MG63 (cell line): ENCODE measurements at places on chromosomes 13 and 19.

GRCh38 chr19:41755328-41755913, at the start of gene CEACAM6:
Gene CEACAM6 (plus strand): TSS chr19:41755530. CDS start chr19:41755639, 109 bp downstream.
- DNase-seq: no peak

GRCh38 chr19:46718934-46719622, 2.2 kb upstream of the PRKD2 start:
- DNase-seq: no peak

GRCh38 chr19:40417643-40417981, 4.4 kb upstream of the PRX start:
- DNase-seq: no peak

- no peak for DNase-seq
These were observed 56.1 kb downstream of the MLLT1 start for GRCh38 chr19:6223461-6224307.

- DNase-seq: no peak
These were observed 14.8 kb downstream of the PLEKHJ1 start for GRCh38 chr19:2221250-2221831.

GRCh38 chr13:109396266-109396665, 390.1 kb downstream of the IRS2 start:
- DNase-seq: no peak

DNA sequence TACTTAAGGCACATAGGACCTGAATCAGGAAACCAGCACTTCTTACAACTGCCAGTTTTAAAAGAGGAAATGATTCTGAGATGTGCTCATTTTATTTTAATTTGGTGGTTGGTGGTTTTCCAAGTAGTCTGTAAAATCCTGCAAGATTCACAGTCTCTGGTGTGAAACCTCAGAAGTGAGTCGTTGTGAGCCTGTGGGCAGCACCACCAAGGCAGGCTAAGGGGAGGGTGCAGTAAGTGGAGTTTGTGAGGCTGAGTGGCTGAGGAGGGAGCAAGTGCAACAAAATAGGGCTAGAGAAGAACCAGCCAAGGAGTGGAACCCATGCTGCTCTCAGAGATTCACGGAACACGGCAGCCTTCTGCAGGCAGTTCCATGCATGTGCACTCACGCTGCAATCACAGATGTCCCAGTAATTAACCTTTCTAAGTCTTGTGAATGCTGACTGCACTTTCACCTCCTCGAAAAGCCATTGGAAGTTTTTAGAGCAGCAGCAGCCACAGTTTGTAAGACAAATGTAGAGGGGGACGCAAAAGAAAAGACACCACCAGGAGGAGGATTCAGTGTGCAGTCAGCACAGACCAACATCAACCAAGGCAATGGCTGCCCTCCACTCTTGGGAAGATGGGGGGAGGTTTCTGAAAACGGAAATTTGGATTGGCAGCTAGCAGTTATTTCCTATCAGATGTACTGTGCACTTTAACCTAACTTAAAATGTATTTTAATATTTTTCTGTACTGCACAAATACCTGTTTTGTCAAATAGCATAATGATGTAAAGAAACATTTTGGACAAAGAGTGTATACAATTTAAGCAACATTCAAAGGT, 44.9 kb downstream of the ESD start:
- DNase-seq: peak; percentile 9
